ENCODE measurements at places on chromosomes 12 and 14.

DNA sequence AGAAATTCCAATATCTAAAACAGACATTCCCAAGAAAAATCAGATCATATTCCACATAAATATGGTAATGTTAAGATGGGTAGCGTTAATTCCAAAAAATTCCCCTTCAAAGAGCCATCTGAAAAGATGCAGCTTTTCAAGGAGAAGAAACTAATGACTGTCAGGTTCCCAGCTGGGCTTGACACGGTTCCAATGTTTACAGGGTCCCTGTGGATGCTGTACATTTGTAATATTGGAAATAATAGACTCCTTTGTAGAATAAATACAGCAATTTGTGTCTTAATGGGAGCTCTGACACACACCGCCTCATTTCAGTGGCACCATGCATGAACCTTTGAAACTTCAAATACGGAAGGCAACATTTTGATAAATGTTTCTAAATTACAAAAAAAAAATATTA is 140.6 kb downstream of the ITPR2 start:
- no peak for DNase-seq

- no peak for DNase-seq
Observed at GRCh38 chr14:72815430-72815829, 78.5 kb downstream of the DPF3 start.

GRCh38 chr14:42569227-42569626 is 962.6 kb downstream of the LRFN5 start:
- DNase-seq: no peak

GRCh38 chr12:25690996-25691864 is 138.1 kb upstream of the LMNTD1 start:
- DNase-seq: no peak

GRCh38 chr14:20799892-20800544 is 2.6 kb downstream of the RNASE1 start:
- no peak for DNase-seq

GRCh38 chr14:103343164-103343879 is 9.3 kb downstream of the EIF5 start:
- no peak for DNase-seq

DNA sequence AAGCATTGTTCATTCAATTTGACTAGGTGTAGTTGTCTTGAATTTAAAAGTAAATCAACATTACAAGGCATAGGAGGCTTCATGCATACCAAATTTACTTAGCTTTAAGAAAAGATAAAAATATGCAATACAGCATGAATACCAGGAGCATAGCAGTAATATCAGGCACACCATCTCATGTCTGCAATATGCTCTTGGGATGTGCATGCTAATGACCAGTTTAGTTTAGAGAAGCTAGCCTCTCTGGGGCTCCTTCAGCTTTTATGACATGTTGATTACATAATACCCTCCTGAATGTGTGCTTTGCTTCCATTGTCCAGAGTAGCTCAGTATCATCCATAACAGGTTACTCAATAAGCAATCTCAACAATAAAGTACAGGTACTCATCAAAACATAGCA is 497.2 kb downstream of the FLRT2 start:
- no peak for DNase-seq

GRCh38 chr12:107519906-107520859 is 165.4 kb upstream of the PWP1 start:
- peak; percentile 48 for DNase-seq

DNA sequence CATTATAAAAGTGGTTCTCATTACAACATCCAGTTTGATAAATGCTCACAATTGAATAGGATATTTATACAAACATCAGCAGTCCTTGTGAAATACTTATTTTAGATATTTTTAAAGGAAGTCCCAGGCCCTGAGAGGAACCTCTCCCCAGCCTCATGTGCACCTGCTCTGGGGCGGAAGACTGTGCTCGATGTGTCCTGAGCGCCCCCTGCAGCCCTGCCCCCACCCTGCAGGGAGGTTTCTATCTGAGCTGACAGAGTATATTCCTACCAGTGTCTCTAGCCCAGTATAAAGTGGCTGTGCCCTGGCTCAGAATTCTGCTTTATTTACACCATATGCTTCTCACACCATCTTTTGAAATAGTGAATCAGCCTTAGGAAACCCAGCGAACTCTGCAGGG is 1349.1 kb downstream of the TMEM121 start:
- DNase-seq: no peak

DNA sequence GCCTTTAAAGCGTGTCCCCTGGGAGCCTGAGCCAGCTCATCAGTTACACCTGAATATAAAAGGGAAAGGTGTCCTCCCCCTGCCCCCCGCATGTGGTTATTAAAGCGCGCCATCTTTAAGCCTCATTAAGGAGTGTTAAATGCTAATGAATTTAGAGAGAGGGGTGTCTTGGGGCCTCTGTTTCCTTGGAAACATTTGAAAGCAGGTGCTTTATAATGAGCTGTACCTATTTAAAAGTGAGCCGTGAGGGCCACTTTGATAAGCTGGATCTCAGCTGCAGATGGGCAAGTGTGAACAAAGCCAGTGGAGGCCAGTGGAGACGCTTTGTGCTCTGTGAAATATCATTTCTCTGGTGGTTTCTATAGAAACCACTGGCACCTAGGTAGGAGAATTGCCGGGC is 84.0 kb downstream of the BEGAIN start:
- DNase-seq: no peak

GRCh38 chr12:52122540-52122871 is 43.0 kb downstream of the SMIM41 start:
- DNase-seq: no peak

DNA sequence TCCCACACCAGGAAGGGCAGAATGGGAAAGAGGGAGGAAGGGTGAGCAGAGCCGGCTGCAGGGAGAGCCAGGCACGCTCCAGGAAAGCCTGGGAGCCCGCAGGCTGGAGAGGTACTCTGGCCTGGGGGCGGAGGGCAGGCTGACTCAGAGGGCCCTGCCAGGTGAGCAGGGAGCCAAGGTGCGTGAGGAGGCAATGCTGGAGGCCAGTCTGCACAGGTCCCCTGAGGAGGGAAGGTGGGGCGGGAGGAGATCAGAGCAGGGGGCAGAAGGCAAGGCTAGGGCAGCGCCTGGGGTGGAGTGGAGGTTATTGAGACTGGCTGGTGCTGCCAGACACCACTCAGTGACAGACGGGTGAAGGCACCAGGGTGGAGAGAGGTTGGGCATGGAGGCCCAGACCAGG is 385.0 kb downstream of the BCL11B start:
- DNase-seq: no peak

DNA sequence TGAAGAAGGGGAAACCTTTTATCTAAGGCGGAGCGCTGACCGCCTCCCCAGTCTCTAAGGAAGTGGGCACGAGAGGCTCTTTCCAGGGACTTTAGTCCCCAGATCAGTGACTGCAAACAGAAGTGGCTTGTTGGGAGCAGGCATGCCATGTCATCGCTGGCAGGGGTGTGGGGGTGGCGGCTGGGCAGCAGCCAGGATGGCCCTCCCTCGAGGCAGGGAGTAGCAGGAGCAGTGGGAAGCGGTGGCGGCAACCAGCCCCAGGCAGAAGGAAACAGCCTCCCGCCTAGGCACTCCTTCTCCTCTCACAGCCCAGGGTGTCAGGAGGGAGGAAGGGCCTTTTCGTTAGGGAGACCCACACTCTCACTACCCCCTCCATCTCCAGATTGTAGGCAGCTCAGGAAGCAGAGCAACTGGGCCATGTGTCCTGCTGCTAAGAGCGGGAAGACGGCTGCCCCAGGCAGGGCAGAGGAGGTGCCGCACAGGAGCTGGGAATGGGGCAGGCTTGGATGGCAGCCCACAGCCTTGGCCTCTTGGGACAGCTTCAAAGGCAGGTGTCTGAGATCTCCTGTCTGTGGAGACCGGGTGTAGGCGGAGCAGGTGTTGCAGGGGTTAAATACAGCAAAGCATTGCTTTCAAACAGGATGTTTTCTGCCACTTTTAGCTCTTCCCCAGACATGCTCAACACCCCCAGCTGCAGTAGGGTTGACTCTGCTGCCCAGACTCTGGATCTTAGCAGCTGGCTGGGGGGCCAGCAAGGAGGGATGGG is 21.8 kb downstream of the VDR start:
- DNase-seq: peak; percentile 87

GRCh38 chr12:76952995-76953394 is 74.2 kb upstream of the CSRP2 start:
- DNase-seq: no peak

DNA sequence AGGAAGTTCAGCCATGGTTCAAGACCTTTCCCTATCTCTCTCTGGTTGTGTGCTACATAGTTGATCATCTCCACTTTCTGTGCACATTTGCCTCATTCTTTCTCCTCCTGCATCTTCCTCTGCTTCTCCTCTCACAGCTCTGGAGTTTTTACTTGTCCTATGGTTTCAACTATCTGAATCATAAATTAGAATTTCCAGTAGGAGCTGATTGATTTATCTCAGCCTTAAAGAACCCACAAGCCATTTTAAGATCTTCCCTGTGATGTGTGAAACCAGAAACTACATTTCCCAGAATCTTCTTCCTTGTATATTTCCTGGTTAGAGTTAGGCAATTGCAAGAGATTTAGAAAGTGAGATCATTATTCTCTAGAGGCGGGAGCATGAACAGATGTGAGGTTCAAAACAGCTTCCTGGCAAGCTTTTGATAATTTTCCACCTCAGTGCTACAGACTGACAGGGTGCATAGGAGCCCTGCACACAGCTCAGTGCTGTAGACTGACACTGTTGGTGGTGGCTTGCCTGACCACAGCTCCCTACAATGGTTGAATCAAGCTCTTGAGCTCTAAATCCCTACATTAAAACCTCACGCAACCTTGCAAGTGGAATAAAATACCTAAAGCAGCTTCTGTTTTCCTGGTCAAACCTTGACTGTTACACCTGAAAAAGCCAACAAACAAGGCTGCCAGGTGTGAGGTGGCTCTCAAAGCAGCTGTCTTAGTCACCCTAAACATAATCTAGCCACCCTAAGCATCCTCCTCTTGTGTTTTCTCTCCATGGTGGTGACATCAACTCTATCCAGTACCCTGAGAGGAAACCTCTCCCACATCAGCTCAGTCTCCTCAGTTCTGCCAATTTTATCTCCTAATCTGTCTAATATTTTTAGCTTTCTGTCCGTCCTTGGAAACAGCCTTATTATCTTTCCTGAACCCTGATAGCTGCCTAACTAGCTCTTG is 21.5 kb upstream of the IFNG start:
- DNase-seq: no peak

DNA sequence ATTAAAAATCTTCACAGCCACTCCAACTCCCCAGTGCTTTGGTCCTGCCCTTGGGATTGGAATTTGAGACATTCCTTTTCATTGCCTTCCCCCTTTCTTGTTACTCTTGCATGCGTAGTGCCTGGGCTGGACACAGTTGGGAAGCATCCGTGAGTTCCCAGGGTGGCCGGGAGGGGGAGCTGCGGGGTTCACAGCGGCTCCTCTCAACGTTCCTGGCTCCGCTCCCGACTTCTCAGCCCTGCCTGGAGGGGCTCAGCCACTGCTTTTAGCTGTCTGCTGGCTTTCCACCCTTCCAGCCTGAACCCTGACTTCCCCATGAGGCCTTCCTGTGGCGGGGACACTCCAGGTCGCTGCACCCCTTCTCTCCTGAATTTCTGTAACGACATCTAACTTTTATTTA is 3.2 kb downstream of the TEX52 start:
- DNase-seq: no peak

GRCh38 chr12:129119537-129119936 is 266.3 kb downstream of the GLT1D1 start:
- no peak for DNase-seq

DNA sequence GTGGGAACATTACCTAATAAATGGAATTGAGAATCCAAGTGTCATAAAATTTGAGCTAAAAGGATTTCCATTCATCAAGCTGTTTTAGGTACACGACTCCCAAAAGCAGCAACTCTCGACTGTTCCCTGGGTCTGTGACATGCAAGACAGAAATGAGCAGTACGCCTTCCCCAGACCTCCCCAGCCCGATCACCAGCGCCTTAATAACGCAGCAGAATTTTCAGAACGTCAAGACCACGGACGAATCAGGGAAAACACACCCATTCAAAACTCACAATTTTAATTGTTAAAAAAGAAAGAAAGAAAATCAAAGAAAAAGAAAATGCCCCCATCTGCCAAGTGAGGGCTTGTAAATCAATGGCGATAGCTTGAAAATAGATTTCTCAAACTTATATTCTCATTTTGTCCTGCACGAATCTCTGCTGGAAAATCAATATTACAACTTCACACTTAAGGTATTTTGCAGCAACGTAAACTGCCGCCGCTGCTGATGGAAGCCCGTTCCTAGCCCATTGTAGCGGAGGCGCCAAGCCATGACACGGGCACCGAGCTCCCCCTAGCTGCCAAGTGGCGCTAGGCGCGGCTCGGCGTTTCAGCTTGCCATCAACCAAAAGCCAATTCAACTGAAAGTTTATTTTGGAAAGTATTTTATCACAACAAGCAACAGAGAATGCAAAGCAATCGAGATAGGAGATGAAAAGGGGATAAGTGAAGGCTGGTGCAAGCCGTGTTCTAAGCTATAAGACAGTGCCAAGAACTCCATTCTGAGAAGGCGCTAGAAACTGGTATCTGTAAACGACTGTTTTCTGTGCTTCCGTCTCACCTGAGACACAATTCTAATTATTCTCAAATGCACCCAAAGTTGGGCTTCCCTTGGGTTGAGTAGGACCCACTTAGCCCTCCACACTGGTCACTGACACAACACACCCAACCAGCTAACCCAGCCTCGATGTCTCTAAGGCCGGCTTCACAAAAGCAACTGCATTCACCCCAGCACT is 5.5 kb downstream of the BCL11B start:
- peak; percentile 45 for DNase-seq

- no peak for DNase-seq
Observed at GRCh38 chr14:50551877-50552276, 8.1 kb upstream of the ATL1 start.

- DNase-seq: no peak
Observed at GRCh38 chr12:19477071-19477470, 37.8 kb downstream of the AEBP2 start.

- DNase-seq: no peak
Observed at GRCh38 chr12:59472273-59472672, 123.6 kb upstream of the SLC16A7 start.

DNA sequence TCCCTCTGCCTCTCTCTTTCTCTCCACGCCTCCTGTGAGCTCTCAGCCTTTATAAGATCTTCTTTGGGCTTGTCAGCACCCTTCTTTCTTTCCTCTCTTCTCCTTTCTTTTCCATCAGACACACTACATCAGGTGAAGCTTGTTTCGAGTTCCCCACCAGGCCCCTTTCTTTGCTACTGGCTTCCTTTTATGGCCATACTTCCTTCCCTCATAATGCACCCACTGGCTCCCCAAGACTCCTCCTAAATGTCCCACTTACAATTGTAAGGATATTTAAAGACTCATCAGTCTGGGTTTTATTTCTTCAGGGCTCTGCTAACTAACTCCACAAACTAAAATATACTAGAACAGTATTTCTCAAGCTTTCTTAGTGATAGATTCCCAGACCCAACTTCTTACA is 3.5 kb upstream of the RNU6-8 start:
- DNase-seq: no peak

- DNase-seq: peak; percentile 30
Observed at GRCh38 chr12:57242691-57243454, 8.1 kb downstream of the STAC3 start.

- no peak for DNase-seq
Observed at GRCh38 chr14:95850429-95850828, 26.2 kb upstream of the TUNAR start.

- DNase-seq: no peak
Observed at GRCh38 chr12:78622529-78623195, 241.9 kb upstream of the SYT1 start.

All from DMS79 (cell line).